Activated naive CD4-positive, alpha-beta T cell treated with anti-CD3 and anti-CD28 coated beads for 36 hours (primary cell): ENCODE measurements at places on chromosomes 5 and 9. TPM values are rescaled to one million over a fixed set of nuclear protein-coding genes. Genes with fewer than 3 reads are reported as not detected.

- DNase-seq: peak; percentile 85
Measured at GRCh38 chr9:33446946-33447798, at the start of gene AQP3. AQP3 (minus strand) TSS chr9:33447593; CDS start chr9:33447530, 63 bp downstream.

GRCh38 chr5:50853151-50853550 lies 186.7 kb downstream of the PARP8 start:
- DNase-seq: no peak

- no peak for DNase-seq
Measured at GRCh38 chr9:91395106-91395552, 28.5 kb downstream of the NFIL3 start.

The PCDHGA7 gene
- total RNA-seq: not detected

DNA sequence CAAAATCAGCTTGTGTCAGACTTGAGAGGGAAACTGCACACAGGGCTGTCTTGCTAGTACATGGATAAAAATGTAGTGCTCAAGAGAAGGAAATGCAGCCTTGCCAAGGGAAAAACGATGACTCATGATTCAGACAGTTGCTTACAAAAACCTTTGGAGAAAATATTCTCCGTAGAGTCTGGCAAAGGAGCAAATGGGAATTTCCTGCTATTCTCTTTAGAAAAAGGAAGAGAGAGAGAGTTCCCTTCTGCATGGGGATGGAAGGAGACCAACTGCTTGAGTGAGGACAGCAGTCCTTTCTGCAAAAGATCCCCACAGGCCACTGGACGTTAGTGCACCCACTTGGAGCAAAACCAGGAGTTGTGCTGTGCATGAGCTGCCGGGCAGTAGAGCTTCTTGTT lies 7.6 kb downstream of the IFNB1 start:
- DNase-seq: no peak

- no peak for DNase-seq
Measured at GRCh38 chr5:132327252-132327955, 33.2 kb downstream of the SLC22A4 start.

GRCh38 chr9:92406477-92406876 lies 2.1 kb upstream of the OGN start:
- DNase-seq: peak; percentile 48

DNA sequence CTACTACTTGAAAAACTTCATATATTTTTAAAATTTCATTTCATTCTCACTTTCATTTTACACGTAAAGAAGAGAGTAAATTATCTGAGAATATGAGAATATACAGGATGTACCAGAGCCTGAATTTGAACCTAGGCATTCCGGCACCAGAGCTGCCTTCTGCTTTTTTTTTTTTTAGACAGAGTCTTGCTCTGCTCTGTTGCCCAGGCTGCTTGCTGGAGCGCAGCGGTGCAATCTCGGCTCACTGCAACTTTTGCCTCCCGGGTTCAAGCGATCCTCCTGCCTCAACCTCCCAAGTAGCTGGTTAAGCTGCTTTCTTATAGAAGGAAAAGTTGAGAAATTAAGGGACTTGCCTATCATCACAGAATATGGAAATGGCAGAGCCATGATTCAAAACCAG lies 540.1 kb downstream of the EBF1 start:
- DNase-seq: no peak

The PCDHA1 gene
- not detected for total RNA-seq
